Astrocyte (in vitro differentiated cells and primary cell): ENCODE measurements at places on chromosomes 6 and 20. TPM values are rescaled to one million over a fixed set of nuclear protein-coding genes. Genes with fewer than 3 reads are reported as not detected.
A peak's percentile ranks its signal among the peaks of the same experiment; 100 is the strongest.

- no peaks in the 10 kb centered on the region for H3K36me3 ChIP-seq
- H3K4me3 ChIP-seq, result peak overlapping the region; percentile 65
- DNase-seq, result no peak
- H3K27ac ChIP-seq, result no peak overlapping the region
- peaks cover 19% of the 10 kb centered on the region for H3K27me3 ChIP-seq
- H3K4me1 ChIP-seq, result peaks cover 3% of the 10 kb centered on the region
Measured at GRCh38 chr6:28634761-28635546, 109.3 kb downstream of the GPX5 start.

DNA sequence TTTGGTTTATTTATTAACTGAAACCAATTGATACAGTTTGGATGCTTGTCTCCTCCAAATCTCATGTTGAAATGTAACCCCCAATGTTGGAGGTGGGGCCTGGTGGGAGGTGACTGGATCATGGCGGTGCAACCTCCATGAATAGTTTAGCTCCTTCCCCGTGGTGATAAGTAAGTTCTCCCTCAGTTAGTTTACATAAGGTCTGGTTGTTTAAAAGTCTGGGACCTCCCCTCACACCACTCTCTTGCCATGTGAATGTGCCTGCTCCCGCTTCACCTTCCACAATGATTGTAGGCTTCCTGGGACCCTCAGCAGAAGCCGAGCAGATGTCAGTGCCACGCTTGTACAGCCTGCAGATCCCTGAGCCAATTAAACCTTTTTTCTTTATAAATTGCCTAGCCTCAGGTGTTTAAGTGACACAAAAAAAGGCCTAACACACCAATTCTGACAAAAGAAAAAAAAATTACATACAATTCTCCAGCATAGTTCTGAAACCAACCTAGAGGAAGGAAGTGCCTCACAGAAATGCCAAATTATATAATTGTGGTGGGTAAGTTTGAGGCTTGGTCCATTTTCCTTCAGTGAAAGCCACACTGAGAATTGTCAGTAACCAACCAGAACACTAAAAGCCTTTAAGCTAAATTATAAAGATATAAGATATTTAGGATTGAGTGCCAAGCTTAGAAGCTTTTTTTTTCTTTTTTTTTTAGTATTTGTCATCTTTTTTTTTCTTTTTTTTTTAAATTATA, 15.0 kb downstream of the MAP7 start:
- no peak overlapping the region for H3K4me3 ChIP-seq
- no peaks in the 10 kb centered on the region for H3K27me3 ChIP-seq
- no peaks in the 10 kb centered on the region for H3K36me3 ChIP-seq
- no peak overlapping the region for H3K27ac ChIP-seq

DNA sequence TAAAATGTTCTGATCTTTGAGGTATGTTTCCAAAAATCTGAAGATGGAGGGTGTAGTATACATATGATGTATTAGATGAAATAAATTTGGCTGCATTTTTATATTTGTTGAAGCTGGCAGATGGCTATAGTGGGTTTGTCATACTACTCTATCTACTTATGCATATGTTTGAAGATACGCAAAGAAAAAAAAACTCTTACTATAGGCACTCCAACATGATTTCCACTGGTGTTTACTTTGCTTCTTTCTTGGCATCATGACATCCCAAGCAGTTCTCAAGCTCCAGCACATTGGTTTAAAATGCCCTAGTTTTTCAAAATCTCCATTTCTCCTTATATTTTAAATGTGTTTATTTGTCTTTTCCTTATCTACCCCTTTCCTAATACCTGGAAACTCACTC, 711.8 kb downstream of the PHF3 start:
- no peak overlapping the region for H3K4me3 ChIP-seq
- no peak for DNase-seq
- H3K36me3 ChIP-seq, result no peaks in the 10 kb centered on the region
- H3K27me3 ChIP-seq, result no peaks in the 10 kb centered on the region
- H3K27ac ChIP-seq, result no peak overlapping the region

DNA sequence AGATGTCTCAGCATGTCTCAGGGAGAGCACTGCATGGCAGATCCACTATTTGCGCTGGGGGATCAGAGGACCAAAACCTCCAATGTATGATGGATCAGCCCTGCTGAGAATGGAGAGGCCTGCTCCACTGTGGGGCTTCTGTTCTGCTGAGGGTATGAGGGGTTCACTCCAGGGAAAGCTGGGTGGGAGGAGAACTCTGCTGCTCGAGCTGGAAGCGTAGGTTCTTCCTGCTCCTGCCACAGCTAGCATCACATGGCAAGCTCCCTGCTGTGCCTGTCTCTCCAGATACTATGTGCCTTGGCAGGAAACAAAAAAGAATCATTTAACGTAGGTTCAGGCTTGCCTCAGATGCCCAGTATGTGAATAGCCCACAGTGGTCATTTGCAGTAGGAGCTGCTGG, 105.8 kb downstream of the EPM2A start:
- H3K27ac ChIP-seq, result no peak overlapping the region
- H3K36me3 ChIP-seq, result no peaks in the 10 kb centered on the region
- no peak overlapping the region for H3K4me3 ChIP-seq
- DNase-seq, result no peak
- H3K4me1 ChIP-seq, result no peaks in the 10 kb centered on the region

DNA sequence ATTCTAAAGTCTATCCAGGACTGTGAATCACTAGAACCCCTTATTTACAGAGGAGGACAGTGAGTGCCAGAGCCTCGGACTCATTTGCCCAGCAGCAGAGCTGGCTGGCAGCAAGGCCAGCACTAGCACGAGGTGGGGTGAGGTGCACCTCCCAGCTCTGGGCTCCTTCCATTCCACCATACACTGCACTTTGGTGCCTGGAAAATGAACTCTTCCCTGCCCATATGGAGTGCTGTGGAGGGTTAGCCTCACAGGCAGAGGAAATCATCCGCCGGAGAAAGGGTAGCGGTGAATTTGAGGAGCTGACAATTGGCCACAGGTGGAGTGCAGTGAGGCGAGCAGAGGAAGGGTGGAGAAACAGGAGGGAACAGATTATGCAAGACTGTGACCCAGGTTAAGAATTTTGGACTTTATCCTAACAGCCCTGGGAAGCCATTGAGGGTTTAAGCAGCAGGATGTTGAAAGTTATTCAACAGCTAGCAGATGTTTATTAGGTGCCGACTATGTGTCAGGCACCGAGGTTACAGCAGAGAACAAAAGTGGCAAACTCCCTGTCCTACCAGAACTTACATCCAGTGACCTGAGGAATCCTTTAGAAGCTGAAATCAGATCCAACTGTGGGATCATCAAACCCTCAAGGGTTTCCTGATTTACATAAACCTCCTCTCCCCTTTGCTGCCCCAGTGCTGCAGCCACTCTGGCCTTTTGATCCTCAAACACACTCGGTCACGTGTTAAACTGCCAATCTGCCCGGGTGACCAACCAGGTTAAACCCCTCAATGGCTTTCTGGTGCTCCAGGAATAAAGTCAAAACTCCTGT, 6.2 kb downstream of the TRIM26 start:
- no peak overlapping the region for H3K27ac ChIP-seq
- no peaks in the 10 kb centered on the region for H3K27me3 ChIP-seq
- no peaks in the 10 kb centered on the region for H3K36me3 ChIP-seq
- no peak overlapping the region for H3K4me3 ChIP-seq

- no peaks in the 10 kb centered on the region for H3K27me3 ChIP-seq
- H3K27ac ChIP-seq, result no peak overlapping the region
Measured at GRCh38 chr6:7438011-7438410, 48.4 kb downstream of the RIOK1 start.

DNA sequence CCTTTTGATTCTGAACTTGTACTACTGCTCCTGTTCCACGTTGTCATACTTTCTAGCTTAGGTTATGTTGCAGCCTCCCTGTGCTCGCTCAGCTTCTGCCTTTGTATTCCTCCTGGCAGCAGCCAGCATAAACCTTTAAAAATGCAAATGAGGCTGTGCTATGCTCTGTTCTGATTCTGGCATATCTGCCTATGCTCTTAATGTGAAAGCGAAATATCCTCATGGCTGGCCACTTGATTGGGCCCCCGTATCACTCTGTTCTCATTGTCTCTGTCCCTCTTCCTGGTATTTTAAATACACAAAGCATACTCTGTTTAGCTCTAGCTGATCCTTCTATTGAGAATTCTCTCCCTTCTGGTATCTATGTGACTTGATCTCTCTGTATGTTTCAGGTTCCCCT, 139.0 kb downstream of the JARID2 start:
- DNase-seq, result no peak
- no peak overlapping the region for H3K27ac ChIP-seq
- H3K4me1 ChIP-seq, result peaks cover 17% of the 10 kb centered on the region
- no peaks in the 10 kb centered on the region for H3K27me3 ChIP-seq
- no peaks in the 10 kb centered on the region for H3K36me3 ChIP-seq

DNA sequence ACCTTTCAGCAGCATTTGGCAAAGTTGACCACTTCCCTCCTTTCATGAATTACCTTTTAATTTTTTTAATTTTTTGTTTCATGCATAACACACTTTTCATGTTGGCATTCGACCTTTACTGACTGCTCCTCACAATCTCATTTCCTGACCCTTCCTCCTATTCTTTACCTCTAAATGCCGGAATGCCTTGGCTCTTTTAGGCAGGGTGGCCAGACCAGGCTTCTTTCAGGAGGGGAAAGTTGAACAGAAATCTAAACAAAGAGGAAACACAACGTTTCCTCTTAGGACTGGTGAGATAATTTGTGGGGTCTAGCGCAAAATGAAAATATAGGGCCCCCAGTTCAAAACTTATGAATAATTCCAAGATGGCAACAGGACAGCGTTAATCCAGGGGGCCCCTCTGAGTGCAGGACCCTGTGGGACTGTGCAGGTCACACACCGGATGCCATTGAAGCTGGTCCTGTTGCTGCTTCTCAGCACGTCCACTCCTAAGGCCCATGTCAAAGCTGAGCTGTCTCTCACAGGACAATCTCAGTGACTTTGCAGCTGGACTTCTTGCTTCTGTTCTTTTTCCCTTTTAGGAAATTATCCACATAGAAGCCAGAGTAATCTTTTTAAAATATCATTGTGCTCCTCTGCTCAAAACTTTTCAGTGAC, 313.8 kb downstream of the HDGFL1 start:
- H3K27me3 ChIP-seq, result no peaks in the 10 kb centered on the region
- DNase-seq, result no peak
- H3K4me1 ChIP-seq, result peaks cover 42% of the 10 kb centered on the region
- H3K36me3 ChIP-seq, result no peaks in the 10 kb centered on the region
- no peak overlapping the region for H3K4me3 ChIP-seq

- DNase-seq, result no peak
- H3K4me3 ChIP-seq, result no peak overlapping the region
- H3K27me3 ChIP-seq, result no peaks in the 10 kb centered on the region
- H3K36me3 ChIP-seq, result no peaks in the 10 kb centered on the region
Measured at GRCh38 chr6:50887112-50887511, 68.4 kb downstream of the TFAP2B start.

- H3K4me3 ChIP-seq, result no peak overlapping the region
- H3K36me3 ChIP-seq, result peaks cover 24% of the 10 kb centered on the region
- H3K27me3 ChIP-seq, result no peaks in the 10 kb centered on the region
- H3K4me1 ChIP-seq, result peaks cover 16% of the 10 kb centered on the region
- peak; percentile 26 for DNase-seq
Measured at GRCh38 chr20:17643531-17644188, 38.4 kb downstream of the RRBP1 start.

DNA sequence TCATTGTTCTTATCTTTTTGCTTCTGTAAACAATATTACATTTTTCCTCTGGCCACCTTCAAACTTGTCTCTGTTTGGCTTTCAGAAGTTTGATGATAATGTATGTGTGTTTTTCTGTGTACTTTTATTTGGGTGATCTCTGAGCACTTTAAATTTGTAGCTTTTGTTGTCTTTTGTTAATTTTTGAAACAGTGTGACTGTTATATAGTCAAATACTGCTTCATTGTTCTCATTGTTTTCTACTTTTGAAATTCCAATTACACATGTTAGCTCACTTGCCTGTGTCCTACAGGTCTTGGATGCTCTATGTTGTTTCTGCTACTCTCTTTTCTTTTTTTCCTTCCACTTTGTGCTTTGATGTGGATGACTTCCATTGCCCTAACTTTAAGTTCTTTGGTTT, 460.1 kb upstream of the KHDRBS2 start:
- DNase-seq, result no peak
- H3K4me1 ChIP-seq, result no peaks in the 10 kb centered on the region
- no peak overlapping the region for H3K27ac ChIP-seq
- H3K36me3 ChIP-seq, result no peaks in the 10 kb centered on the region

DNA sequence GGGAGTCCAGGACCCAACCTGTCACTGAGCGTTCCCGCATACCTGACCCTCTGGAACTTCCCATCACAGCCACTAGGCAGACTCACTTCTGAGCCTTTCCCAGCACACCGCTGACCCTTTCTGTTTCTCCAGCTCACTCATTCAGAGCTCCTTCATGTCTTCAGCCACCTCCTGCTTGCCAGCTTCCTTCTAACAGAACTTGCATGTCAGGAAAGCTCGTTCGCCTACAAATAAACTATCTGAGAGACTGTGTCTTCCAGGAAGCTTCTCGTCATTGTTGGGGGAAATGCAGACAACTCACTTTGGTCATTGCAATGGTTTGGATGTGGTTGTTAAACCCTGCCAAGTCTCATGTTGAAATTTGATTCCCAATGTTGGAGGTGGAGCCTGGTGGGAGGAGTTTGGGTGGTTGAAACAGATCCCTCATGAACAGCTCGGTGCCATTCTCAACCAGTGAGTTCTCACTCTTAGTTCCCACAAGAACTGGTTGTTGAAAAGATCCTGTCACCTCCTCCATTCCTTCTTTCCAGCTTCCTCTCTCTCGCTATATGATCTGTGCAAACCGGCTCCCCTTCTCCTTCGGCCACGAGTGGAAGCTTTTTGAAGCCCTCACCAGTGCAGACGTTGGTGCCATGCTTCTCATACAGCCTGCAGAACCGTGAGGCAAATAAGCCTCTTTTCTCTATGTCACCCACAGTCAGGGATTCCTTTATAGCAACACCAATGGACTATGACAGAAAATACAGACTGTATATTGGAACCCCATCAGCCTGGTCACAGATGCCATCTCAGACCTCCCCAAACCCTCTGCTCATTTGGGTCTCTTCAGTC, 1.4 kb upstream of the MUC21 start:
- no peaks in the 10 kb centered on the region for H3K27me3 ChIP-seq
- H3K4me1 ChIP-seq, result peaks cover 5% of the 10 kb centered on the region
- no peaks in the 10 kb centered on the region for H3K36me3 ChIP-seq
- peak; percentile 84 for DNase-seq
- no peak overlapping the region for H3K27ac ChIP-seq

DNA sequence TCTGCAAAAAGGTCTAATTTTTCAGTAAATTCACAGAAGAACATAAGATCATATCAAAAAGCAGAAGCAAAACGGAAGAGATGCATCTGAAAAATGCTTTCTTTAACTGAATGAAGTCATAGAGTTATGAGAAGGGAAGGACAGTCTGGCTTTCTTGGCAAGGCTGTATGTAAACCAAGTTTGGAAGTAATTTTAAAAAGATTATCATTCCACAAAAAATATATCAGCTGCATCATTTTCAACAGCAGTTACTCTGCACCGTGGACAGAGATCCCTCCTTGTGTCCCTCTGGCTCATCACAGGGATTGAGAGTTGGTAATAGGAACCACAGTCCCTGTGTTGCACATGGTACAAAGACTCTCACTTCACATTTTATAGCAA, 258.5 kb downstream of the HIVEP2 start:
- DNase-seq, result no peak
- H3K4me3 ChIP-seq, result no peak overlapping the region
- no peaks in the 10 kb centered on the region for H3K27me3 ChIP-seq
- H3K4me1 ChIP-seq, result peaks cover 3% of the 10 kb centered on the region
- no peak overlapping the region for H3K27ac ChIP-seq

Gene SPTLC3
- total RNA-seq, result 5.6 and 5.7 TPM in 2 replicates

Gene HM13
- 399 and 435 TPM in 2 replicates for total RNA-seq

Gene TNFRSF6B
- 2.0 and 2.8 TPM in 2 replicates for total RNA-seq

Gene TCF19
- total RNA-seq, result 1.5 and 2.5 TPM in 2 replicates

Gene TTK
- 3.3 and 4.9 TPM in 2 replicates for total RNA-seq

Gene TENT5A
- 17.8 and 19.7 TPM in 2 replicates for total RNA-seq

Gene CYP21A2
- total RNA-seq, result 0.11 and 0.46 TPM in 2 replicates

Gene KCNK5
- 0.14 and 0.17 TPM in 2 replicates for total RNA-seq

Gene FAM209B
- total RNA-seq, result 0.60 TPM in 1 of 2 replicates, not detected in the other
